Metanephros (tissue), 2 donors: ENCODE measurements at places on chromosomes 1 and 21. TPM values are rescaled to one million over a fixed set of nuclear protein-coding genes. Genes with fewer than 3 reads are reported as not detected.

The ANKRD45 gene
- total RNA-seq, result 3.5 TPM

The ANKRD65 gene
- total RNA-seq, result 6.9 TPM

The RIPK4 gene
- total RNA-seq, result 29.6 TPM

The HPDL gene
- 5.8 TPM for total RNA-seq

The CHODL gene
- 42.3 TPM for total RNA-seq

The WNT9A gene
- 2.0 TPM for total RNA-seq

The C1orf21 gene
- 13.7 TPM for total RNA-seq

The CALML6 gene
- total RNA-seq, result 33.0 TPM

The SEC22B gene
- total RNA-seq, result 28.8 TPM

The LCE1B gene
- not detected for total RNA-seq

The PODN gene
- total RNA-seq, result 6.5 TPM

The S100A7 gene
- not detected for total RNA-seq

The ADAMTS1 gene
- total RNA-seq, result 148 TPM

The COA6 gene
- total RNA-seq, result 24.0 TPM
